ENCODE measurements at places on chromosomes 3 and 15.

DNA sequence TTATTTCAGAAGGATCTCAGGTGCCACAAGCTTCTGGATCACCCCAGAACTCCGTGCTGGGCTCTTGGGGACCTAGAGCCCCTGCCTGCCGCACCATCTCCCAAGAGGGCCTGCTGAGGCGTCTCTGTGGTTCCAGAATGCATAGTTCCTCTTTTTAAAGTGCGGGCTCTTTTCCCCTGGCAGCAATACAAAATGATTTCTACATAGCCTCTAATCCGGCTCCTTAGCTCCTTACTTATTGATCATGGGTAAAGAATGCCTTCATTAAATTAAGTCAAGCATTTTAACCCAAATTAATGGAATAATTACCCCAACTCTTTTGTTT, 121.9 kb downstream of the ATP10A start:
- no peak for DNase-seq

GRCh38 chr15:69224383-69224782, 63.9 kb downstream of the GLCE start:
- no peak for DNase-seq

DNA sequence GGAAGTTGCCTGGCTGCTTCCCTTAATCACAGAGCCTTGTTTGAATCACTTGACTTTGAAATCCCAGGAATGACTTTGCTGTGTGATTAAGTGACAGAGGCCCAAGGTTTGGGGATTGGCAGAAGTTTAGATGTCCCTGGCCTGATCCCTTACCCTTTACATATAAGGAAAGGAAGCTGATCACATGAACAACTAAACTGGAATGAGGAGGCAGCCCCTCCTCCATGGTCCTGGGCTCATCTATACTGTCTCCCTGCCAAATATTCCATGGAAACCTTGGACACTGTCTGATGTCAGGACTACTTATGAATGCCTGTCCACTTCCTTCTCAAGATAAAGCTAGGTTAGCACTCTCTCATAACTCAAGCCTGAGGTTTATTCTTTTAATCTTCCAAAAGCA, 181.3 kb upstream of the CTDSPL start:
- DNase-seq: no peak

- no peak for DNase-seq
Observed at GRCh38 chr3:138985932-138986331, 20.1 kb downstream of the PRR23A start.
